ENCODE measurements at places on chromosomes 3 and 15.
A peak's percentile ranks its signal among the peaks of the same experiment; 100 is the strongest.

DNA sequence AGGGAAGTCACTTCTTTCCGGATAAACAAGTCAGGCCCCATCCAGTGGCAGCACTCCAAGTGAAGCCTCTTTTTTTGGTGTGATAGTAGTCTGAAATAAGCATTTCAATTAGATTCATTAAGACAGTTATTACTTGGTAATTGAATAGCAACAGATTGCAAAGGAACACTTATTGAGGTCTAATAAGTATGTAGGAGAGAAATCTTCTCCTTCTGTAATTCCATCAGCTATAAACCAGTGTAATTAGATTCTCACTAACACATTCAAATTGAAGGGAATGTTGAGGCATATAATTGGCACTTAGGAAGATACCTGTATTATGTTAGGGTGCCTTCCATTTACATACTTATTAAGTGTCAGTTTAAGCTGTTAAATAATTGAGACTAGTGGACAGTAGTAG lies 73.9 kb downstream of the SEMA6D start:
- DNase-seq = no peak

GRCh38 chr15:65532738-65533051 lies 2.4 kb downstream of the HACD3 start:
- no peak for DNase-seq

GRCh38 chr3:53269888-53270880 lies 14.4 kb upstream of the TKT start:
- DNase-seq = no peak

DNA sequence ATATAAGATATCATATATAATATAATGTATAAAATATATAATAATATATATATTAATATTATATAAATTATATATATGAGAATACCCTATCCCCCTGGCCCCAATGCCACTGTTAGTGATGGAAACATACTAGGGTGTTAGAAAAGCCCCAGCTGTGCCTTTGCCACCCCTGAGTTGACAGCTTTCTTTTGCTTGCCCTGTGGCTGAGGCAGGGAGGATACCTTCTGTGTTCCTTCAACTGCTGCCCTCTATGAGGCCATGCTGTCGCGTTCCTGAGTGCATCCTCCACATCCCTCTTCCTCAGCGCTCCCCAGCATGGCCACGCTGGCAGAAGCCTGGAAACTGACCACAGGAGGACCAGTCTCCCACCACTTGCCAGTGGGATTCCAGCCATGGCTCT lies 26.3 kb downstream of the FAN1 start:
- DNase-seq = no peak

- no peak for DNase-seq
Observed at GRCh38 chr3:64163755-64164148, 61.5 kb downstream of the PRICKLE2 start.

DNA sequence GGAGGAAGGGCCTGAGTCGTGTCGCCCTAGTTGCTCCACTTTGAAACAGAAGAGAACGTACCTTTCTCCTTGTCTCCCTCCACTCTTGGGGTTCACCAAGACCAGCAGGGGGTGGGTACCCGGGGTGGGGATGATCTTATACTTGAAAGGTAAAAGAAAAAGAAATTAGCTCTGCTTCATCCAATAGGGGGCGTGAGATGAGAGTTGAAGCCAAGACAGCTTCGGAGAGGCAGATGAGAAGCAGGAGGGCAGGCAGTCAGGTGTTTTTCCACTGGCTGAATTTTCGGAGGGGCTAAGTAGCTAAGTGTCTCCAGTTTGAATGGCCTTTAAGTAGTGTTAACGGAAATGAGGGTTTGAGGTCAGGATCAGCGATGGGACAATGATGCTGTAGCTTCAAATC lies 100.4 kb downstream of the DGKG start:
- DNase-seq = no peak

DNA sequence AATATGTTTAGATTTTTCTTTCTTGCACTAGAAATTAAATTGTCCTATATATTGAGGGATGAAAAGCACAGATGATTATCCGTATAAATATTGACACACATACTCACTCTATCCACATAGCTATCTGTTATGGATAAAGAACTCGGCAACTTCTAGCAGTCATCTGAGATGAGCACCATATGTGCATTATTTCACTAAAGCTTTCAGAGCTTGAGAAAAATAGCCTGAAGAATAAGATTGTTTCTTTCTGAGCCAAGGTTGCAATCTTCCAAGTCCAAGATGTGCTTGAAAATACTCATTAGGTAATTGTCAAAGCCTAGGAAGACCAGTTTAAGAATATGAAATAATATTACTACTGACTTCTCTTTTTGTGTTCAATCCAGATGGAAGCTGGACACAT lies 40.5 kb downstream of the COL8A1 start:
- no peak for DNase-seq

DNA sequence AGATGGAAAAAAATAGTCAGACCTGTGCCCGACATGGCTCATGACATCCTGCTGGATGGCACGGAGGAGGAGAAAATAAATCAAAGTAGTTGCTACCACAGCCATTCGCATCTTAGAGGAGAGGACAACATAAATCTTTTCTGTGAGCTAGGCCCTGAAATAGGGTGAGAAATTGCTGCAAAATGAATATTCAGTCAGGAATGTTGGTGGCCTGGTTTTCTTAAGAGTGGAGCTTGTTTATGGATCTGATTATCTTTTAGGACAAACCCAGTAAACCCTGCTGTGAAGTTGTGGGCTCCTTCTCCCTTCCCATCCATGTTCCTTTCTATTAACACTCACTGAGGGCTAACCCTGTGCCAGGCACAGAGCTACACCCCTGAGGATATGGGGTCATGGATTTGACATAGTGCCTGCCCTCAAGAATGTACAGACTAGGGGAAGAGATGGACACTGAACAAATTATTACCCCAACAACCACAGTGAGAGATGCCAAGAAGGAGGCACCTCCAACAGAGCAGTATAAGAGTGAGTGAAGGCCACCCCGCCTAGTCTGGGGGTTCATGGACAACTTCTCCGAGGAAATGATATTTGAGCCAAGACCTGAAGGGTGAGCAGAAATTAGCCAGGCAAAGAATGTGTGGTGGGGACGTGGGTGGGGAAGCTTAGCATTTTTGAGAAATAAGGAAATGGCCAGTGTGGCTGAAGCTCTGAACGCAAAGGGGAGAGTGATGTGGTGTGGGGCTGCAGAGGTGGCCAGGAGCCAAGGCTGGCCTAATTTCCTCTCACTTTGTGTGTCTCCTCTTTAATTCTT lies 68.9 kb upstream of the ARL8B start:
- no peak for DNase-seq

- no peak for DNase-seq
Observed at GRCh38 chr15:74262151-74262550, 26.0 kb downstream of the CCDC33 start.

GRCh38 chr3:195850857-195851543 lies 39.3 kb upstream of the MUC4 start:
- peak; percentile 70 for DNase-seq

DNA sequence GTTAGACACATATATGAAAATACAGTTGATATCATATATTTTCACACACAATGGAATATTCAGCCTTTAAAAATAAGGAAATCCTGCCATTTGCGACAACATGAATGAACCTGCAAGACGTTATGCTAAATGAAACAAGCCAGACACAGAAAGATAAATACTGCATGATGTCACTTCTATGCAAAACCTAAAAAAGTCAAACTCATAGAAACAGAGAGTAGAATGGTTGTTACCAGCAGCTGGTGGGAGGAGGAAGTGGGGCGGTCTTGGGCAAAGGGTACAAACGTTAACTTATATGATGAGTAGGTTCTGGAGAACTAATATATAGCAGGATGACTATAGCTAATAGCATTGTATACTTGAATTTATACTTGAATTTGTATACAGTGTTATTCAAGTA lies 213.2 kb upstream of the NR2F2 start:
- no peak for DNase-seq

DNA sequence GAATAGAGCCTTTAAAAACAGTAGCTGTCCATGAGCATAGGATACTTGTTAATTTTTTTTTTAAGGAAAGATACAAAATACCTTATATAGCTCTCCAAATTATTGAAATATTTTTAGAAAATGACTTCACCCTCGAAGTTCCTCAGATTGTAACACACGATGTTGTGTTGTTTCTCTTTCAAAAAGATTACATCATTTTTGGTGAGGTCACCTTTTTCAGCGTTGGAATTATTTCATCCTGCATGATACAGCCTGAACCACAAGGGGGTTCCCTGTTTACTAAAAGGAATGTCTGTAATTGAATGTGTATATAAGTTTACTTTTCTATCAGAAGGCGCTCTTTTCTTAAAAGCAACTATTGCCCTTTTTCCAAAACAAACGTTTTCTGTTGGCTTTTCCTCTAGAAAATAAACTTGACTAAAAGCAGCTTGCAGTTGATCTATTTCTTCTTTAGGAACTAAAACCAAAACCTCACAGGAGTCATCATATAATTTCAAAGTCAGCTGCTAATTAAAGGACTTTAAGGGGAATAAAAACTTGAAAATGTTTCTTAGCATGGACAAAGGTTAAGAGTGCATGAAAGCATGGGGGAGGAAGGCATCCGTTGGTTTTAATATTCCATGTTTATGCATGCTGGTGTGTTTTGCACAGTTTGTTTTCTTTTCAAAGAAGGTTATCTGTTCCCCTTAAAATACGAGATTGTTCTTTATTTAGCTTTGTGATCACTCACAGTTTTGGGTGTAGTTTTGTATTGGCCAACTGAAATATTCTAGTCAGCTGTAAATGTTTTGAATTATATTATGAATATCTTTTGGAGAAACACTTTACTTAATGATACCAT lies 29.4 kb downstream of the LYSMD4 start:
- no peak for DNase-seq

GRCh38 chr3:139353920-139354556 lies 10.2 kb downstream of the MRPS22 start:
- DNase-seq = no peak

GRCh38 chr3:191143224-191143623 lies 55.8 kb upstream of the OSTN start:
- no peak for DNase-seq

DNA sequence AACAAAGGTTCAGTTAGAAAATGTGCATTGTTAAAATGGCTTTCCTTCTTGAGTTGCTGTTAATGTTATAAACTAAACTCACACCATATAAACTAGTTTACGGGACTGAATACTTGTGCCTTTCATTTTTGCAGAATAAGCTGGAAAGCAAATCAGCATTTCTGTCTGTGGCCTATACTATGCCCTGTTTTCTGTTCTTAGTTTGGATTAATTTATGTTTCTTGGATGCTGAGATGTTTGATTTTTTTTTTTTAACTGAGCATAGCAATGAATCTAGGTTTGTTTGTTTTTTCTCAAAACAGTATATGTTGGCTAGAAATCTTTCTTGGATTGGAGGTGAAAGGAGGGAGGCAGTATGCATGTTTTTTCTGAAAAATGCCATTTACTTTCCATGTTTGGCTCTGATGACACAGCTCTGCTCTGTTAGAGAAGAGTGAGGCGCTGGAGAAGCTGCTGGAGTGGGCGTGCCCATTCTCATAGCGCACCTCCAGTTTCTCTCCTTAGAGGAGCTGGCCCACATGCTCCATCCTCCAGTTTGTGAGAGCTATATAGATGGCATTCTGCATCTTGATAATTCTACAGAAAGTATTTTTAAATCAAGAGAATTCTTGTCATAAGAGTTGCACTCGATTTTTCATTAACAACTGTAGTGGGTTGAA lies 423.6 kb upstream of the TPM1 start:
- no peak for DNase-seq

- no peak for DNase-seq
Observed at GRCh38 chr3:51963951-51964451, 3.3 kb downstream of the PCBP4 start.

DNA sequence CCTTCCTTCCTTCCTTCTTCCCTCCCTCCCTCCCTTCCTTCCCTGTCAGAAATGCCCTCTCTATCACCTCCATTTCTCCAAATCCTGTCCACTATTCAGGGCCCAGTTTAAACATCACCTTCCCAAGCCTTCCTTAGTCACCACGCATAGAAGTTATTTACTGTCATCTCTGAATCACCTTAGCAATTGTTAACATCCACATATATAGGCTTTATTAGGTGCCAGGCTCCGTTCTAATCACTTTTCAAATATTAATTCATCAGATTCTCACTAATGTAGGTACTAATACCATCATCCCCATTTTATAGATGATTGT lies 1.1 kb upstream of the MAGEF1 start:
- DNase-seq = no peak

GRCh38 chr3:186162221-186162620 lies 53.3 kb upstream of the ETV5 start:
- no peak for DNase-seq

- DNase-seq = no peak
Observed at GRCh38 chr3:167091226-167091625, 288.9 kb downstream of the ZBBX start.

- no peak for DNase-seq
Observed at GRCh38 chr3:161371441-161372320, at the start of gene SPTSSB. SPTSSB (minus strand) TSS chr3:161371517; CDS start chr3:161346323, 25,194 bp downstream.

- DNase-seq = no peak
Observed at GRCh38 chr15:30922480-30923311, 19.0 kb downstream of the FAN1 start.

GRCh38 chr3:13578251-13578650 lies 29.3 kb downstream of the FBLN2 start:
- DNase-seq = no peak

- DNase-seq = no peak
Observed at GRCh38 chr3:87414271-87414670, 137.9 kb upstream of the POU1F1 start.

GRCh38 chr15:30889196-30889595 lies 14.5 kb upstream of the FAN1 start:
- DNase-seq = no peak

- DNase-seq = no peak
Observed at GRCh38 chr3:108021533-108021932, 69.3 kb downstream of the CD47 start.

DNA sequence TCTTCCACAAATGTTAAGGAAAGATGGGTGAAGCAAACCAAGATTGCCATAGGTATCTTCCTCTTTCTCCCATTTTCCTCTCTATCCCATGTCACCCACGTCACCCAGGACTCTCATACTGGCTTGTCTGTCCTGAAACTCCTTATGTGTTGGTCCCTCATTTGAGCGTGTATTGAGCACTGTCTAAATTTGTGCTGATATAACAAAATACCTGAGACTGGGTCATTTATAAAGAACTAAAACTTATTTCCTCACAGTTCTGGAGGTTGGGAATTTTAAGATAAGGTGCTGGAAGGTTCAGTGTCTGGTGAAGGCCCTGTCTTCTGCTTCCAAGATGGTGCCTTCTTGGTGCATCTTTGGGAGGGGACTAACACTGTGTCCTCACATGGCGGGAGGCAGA lies 186.9 kb upstream of the SLC24A5 start:
- DNase-seq = no peak

DNA sequence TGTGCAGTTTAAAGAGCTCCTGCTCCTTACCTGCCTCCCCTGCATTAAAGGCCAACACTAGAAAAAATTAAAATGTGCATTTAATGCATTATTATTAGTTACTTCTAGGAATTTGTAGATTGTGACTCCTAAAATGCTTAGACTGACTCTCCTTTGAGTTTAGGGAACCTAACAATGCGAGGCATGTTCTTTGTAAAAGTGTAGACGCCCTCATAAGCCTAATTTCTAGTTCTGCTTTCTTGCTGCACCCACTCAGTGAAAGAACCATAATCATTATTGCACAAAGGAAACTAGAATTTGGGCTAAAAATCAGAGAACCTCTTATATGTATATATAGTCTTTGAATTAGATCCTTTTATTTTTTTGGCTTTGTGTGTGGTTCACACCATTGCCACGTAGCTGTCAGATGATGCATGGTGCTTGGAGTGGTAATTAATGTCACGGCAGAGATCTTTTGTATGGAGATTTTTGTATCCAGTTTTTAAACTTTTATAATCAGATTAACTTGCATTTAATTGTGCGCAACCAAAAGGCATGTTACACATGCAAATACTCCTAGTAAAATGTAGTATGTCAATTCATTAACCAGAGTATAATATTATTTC lies 710 bp downstream of the ABHD10 start:
- no peak for DNase-seq

Data from effector memory CD4-positive, alpha-beta T cell (primary cell).